ENCODE measurements at places on chromosomes 4 and X.

- no peak for DNase-seq
Measured at GRCh38 chrX:96361844-96362243, 322.8 kb upstream of the DIAPH2 start.

- DNase-seq, result no peak
Measured at GRCh38 chr4:168440442-168441264, 39.6 kb downstream of the DDX60L start.

GRCh38 chr4:172998527-172999469 lies 169.8 kb upstream of the GALNT7 start:
- no peak for DNase-seq

DNA sequence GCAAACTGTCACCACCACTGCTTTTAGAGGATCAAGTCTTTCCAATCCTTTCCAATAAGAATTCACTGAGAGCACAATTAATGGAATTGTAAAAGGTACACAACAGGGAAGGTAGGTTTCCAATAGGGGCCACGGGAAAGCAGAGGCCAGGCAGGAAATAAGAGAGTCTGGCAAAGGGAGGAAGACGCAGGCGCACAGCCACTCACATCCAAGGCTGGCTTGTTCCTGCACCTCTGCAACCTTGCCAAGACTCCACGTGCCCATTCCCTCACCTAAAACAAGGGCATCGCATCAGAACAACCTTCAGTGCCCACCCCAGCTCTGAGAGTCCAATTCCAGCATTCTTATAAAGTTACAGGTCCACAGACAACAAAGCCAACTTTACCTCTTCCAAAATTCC lies 81.2 kb downstream of the AFAP1 start:
- DNase-seq, result no peak

GRCh38 chrX:38871129-38872029 lies 70.1 kb downstream of the MID1IP1 start:
- no peak for DNase-seq

- DNase-seq, result no peak
Measured at GRCh38 chr4:178470996-178471784, 1029.0 kb upstream of the AGA start.

- no peak for DNase-seq
Measured at GRCh38 chr4:38930707-38931106, 63.1 kb downstream of the FAM114A1 start.

GRCh38 chr4:184807256-184807655 lies 18.5 kb downstream of the ACSL1 start:
- DNase-seq, result no peak

DNA sequence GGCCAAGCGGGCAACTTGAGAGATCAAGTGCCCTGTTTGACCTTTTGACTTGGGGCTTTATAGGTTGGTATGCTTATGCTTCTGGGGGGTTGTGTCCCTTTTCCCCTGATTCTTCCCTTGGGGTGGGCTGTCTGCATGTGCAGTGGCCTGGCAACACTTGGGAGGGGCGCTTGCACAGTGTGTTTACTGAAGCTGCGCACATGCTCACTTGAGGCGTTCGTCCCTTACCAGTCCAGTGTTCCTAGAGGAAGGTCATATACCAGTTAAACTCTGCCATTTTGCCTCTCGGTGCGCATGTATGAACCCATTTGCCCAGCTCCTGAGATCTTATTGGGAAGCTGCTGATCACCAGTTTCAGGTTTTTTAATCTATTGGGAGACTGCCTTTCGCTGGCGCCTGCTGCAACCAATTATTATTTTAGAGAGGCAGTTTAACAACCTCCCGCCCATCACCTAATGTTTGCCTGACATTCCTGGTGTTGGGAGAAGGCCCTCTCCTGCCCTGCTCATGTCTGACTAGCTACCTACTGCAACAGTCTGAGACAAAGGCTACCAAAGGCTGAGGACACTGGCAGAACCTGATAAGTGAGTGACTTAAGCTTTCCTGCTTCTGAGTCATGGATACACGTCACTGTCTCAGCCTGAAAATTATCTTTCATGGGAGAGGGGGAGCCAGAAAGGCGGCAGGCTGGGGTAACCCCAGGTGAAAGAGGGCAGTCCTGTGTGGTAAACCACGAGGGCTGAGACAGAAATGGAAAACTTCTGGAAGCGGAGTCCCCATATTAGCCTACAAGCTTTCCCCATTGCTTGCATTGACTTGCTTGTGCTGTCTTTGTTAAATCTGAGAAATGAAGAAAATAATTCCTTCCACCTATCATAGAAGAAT lies 97.6 kb downstream of the CPE start:
- no peak for DNase-seq

DNA sequence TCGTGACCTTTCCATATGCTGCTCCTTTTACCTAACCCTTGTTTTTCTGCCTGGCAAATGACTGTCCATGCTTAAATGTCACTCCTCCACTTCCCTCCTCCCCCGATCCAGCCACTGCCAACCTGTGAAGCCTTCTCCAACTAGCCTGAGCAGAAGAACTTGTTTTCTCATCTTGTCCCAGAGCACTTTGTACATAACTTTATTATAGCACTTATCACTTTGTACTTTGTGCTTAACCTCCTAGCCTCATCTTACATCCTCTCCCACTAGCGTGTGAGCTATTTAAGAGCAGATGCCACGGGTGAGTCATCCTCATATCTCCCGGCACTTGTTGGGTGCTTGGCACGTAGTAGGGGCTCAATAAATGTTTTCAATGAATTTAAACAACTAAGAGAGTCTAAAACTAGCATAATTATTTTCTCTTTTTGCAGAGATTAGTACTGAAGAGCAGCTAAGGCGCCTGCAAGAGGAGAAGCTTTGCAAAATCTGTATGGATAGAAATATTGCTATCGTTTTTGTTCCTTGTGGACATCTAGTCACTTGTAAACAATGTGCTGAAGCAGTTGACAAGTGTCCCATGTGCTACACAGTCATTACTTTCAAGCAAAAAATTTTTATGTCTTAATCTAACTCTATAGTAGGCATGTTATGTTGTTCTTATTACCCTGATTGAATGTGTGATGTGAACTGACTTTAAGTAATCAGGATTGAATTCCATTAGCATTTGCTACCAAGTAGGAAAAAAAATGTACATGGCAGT lies 46.9 kb downstream of the XIAP start:
- DNase-seq, result no peak

DNA sequence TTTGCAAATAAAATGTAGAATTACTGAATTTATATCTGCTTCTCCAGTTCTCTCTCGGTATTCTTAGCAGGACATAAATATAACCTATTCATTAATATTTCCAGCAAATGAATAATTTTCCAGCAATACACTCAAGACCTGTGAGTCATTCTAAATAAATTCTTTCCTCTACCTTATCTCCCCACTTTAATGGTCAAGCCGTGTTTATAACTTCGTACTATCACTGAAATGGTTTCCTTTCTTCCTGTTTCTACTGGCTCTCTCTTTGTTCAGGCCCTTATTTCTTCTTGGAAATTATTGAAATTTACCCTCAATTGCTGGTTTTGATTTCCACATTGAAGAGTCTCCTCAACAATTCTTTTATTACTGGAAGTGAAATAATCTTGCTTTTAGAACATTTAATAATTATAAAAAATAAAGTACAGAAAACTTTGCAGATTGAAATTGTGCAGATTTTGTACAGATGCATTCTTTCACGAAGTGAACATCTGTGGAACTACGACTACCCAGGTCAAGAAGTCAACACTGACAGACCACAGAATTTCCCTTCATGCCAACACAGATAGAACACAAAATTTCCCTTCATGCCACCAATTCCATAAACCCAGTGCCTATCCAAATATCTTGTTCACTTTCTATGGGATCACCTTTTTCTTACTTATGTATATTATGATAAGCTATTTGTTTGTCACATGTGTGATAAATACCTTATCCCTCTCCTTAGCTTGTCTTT lies 205.7 kb downstream of the FAT4 start:
- DNase-seq, result no peak

DNA sequence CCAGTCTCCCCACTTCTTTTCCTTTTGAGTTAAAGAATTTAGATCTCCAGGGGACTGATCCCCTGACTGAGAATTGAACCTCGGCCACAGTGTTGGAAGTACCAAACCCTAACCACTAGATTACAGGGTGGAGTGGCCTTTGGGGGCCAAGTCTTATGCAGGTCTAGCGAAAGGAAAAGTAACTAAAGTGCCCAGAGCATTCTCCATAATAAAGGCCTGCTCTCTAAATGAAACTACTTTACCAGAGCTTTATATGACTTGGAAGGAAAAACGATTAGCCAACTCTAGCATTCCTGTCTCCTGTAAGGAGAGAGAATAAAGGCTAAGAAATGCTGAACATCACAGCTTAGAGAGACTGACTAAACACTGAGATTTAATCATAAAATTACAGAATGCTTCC lies 788.0 kb downstream of the C4orf33 start:
- DNase-seq, result no peak

- DNase-seq, result no peak
Measured at GRCh38 chrX:115348446-115349225, 59.1 kb downstream of the LUZP4 start.

DNA sequence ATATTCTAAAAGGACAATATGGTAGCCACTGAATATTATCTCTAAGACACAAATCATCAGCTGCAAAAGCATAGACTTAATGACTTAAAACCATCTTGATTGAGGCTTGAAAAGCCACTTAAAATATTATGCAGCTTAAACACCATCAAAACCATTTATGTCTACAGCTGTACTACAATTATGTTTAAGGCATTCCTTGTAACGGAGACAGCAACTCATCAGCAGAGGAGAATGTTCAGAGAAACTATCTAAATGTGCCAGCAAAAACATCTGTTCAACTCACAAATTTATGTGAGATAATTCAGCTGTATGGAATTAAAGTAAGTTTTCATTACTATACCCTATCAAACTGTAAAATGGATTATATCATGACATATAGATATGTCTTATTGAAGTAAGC lies 147.9 kb upstream of the CTSO start:
- DNase-seq, result no peak

GRCh38 chrX:79231662-79232061 lies 87.2 kb downstream of the GPR174 start:
- DNase-seq, result no peak

DNA sequence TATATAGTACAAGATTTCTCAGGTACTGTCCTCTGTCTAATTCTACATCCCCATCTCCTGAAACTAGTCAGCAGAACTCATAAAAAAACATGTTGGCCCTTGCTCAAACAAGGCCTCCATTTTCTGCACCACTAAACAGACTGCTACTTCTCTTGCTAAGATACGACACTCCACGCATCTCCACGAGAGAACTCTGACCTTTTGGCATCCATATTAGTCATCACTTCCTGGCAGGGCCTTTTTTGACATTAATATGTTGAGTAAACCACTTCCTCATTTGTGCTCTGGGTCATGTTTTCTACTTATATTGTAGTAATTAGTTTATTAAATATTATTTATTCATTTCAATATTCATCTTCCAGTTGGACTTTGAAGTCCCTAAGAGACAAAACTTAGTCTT lies 65.6 kb downstream of the DCAF8L1 start:
- no peak for DNase-seq

DNA sequence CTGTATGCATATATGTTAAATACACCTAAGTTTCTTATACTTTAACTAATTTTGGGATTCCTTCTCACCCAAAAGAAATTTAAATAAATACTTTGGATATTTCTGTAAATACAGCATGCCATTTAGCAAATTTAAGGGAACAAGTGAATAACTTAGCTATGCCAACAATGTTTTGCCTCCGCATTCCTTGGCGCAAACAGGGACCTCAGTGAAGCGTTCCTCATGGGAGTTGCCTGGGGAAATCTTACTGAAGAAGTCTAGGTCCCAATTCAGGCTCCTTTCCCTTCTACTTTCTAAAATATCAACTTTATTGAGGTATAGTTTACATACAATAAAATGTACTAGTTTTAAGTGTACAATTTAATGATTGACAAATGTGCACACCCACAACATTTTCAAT lies 25.0 kb downstream of the COL4A5 start:
- no peak for DNase-seq

DNA sequence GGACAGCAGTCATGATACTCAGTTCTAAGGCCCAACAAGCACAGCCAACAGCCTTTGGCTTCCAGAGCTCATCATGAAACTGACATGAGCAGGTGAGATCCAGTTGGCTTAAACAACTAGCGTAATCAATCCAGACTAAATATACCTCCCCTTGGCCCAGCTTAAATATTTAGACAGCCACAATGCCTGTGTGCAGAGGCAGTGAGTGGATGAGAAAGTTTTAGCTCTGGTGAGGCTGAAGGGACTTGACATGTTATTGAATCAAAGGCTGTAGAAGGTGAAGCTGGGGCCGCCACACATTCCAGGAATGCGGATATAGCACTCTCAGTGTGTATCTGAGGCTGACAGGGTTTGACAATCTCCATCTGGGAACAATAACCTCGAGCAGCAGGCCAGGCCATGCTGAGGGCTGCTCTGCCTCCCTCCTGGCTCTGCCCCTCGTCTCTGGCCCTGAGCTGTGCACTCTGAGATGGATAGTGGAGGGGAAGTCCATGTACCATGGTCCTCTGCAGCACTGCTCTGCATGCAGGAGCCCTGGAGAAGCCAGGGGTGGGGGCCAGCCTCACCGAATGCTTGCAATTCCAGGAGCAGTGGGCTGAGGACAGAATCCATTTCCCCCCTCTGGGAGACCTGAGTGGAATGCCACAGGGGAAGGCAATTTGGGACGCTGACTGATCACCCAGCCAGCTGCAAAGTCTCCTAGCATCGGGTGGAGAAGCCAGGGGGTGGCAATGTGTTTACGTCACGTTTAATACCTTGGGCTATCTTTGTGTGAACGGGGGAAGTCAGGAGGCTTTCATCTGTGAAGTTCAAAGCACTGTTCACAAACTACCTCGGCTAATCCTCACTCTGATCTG lies 37.3 kb upstream of the RASL11B start:
- no peak for DNase-seq

- no peak for DNase-seq
Measured at GRCh38 chr4:90815569-90815968, 688.4 kb downstream of the CCSER1 start.

DNA sequence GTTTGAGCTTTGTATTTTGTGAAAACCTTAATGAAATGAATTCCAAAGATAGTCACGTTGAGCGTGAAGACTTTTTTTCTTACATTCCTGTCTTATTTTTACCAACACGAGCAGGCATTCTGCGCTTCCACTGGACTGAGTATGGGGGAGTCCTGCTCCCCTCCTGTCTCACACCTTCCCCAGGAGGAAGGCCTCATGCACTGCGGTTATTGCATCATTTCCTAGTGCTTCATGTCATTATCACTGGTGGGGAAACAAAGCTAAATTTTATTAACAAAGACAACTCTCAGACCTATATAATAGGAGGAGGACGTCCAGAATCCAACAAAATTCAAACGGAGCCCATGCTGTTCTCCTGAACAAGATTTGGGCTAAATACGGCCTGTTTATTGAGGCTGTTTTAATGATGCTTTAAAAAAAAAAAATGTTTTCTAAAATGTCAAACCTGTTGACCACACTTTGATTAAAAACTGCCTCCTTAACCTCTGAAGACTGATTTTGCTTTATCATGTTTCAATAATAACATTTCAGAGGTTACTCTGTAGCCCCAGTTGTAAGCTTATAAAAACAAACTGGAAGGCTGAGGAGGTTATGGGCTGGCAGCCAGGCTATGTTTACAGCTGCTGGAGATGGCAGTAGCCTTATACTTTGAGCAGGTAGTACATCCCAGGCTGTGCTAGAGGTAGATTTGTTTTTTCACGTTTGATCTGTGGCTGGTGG lies 118.0 kb downstream of the SOWAHB start:
- no peak for DNase-seq
